ENCODE measurements at places on chromosomes 12 and 14.

DNA sequence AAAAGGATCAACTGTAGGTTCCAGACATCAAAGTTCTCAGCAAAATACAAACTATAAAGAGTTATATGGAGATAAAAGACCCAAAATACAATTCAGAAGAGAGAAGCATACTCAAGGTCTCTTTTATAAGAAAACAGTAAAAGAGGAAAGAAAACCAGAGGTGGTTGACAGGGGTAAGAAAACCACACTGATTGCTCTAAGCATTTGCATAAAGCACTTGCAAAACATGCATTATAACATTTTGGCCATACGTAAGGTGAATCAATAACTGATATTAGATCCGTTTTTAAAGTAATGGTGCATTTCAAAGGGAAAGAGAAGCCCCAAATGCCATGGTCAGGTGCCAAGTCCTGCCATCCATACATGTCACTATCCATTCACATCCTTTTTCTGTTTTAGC, 5.9 kb downstream of the DDHD1 start:
- DNase-seq, result no peak

DNA sequence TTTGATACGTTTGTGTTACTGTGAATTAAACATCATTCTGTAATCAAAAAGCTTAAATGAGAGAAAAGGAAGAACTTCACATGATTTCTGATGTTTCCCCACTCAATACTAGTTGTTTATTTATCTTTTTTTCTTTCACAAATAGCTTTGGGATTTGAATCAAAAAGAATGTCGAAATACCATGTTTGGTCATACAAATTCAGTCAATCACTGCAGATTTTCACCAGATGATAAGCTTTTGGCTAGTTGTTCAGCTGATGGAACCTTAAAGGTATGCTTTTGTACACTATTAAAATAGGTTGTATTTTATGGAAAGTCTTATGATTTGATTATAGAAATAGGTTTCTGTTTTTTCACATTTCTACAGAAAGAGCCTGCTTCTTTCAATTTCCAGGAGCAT, 41.5 kb downstream of the APAF1 start:
- no peak for DNase-seq

GRCh38 chr12:110940933-110941332, 20.6 kb upstream of the MYL2 start:
- DNase-seq, result no peak

DNA sequence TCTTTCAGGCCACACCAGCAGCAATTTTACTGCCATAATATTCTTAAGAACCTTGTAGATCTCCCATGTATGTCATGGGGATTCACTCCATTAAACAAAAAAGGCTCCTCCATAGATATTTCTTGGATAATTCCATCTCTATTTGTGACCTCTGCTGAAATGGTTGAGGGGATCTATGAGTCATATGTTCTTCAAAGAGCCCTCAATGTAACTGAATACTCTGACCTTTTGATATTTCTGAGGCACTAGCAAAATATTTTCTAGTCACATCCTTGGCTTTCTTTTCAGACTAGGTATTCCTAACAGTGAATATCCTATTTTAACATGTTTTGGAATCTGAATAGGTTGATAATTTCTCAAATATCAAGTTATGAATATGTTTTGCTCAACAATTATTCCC, 6.6 kb downstream of the NELL2 start:
- DNase-seq, result no peak

GRCh38 chr14:104550861-104551728, 28.5 kb upstream of the C14orf180 start:
- DNase-seq, result no peak

GRCh38 chr14:95464514-95464913, 51.9 kb downstream of the SYNE3 start:
- no peak for DNase-seq

DNA sequence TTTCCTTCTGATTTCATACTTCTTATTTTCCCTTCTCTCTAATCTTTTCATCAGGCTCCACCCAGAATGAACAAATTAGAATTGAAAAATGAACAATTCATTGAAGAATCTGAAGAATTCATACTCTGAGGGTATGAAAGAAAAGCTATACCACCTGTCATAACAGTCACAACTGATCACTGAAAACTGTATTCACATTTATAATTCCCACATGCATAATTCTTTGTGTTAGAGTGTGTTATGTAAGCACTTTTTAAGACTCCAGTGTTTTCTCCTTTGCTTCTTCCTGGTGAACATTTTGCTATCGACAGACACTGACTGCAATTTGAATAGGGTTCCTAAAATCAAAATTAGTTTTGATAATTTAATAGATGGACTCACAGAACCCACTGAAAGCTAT, 271.2 kb downstream of the SLC16A7 start:
- DNase-seq, result no peak

DNA sequence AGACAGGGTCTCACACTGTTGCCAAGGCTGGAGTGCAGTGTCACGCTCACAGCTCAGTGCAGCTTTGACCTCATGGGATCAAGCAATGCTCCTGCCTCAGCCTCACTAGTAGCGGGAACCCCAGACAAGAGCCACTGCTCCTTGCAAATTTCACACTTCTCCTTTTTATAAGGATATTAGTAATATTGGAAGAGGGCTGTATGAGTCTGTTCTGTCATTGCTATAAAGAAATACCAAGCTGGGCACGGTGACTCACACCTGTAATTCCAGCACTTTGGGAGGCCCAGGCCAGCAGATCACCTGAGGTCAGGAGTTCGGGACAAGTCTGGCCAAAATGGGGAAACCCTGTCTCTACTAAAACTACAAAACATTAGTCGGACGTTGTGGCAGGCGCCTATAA, 12.9 kb upstream of the ORAI1 start:
- no peak for DNase-seq

DNA sequence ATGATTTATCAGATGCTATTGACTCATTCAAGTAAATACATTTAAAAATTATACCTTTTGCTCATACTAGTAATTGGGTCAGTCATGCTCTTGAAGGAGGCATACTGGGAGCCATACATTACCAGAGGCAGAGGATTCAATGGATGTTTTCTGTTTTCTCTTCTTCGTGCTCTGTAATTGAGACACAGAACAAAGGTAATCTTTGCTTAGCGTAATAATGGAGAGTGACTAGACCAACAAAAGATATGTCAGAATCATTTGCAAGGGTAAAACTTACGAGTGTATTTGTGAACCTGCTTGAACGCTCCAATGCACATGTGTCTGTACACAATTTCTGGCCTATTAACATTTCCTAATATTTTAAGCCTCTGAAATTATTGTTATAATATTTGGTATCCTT, 296.4 kb downstream of the FOXG1 start:
- no peak for DNase-seq

DNA sequence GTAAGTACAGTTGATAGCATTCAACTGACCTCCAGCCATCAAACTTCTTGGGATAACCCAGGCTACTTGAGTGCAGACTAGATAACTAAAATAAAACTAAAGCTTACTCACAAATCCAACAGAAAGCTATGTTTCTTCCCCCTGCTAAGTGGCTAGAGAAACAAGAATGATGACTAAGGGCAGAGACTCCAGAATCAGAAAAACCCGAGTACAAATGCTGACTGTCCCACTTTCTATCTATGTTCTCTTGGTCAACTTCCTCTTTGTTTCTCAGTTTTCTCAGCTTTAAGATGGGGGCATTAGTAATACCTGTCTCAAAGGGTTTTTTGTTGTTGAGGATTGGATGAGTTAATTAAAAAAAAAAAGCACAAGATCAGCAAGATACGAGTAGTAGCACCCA, 6.1 kb upstream of the NUAK1 start:
- no peak for DNase-seq

- no peak for DNase-seq
Observed at GRCh38 chr14:64060199-64060545, 207.4 kb downstream of the SYNE2 start.

DNA sequence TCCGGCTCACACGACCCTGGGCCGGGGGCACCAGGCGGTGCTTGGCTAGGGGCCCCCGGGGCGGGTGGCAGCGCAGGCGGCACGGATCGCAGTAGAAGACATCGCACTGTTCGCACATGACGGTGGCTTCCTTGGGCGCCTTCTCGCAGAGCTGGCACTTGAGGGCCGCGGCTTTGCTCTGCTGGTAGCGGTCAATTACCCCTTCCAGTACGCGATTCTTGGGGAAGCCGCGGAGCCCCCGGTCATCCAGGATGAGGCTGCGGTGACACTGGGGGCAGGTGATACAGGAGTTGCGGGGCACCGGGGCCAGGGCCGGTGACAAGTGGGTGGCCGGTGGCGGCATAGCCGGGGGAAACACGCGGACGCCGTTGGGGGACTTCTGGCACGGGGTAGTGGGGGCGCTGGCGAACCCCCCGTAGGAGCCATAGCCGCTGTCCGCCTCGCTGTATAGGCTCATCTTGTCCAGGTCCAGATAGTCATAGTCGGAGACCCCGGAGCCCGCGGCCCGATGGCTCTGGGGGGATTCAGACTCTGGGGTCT, 553 bp downstream of the TRIM9 start:
- DNase-seq, result no peak

DNA sequence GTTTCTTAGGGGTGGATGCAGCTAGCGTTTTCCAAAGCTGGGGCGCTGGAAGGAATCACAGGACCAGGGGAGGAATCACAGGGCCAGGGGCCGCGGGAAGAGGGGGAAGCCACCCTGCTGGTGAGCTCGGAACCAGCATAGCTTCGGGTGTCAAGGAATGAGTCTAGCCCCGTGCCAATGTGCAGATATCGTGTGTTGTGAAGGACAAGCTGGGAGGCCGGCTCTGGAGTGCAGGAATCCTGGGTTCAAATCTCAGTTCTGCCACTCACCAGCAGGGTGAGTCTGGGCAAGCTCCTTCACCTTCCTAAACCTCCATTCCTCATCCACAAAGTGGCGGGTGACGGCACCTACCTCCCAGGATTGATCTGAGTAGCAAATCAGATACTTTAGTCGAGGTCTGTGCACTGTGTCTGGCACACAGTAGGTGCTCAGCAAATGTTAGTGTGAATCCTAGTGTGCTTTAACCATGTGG, 53.6 kb upstream of the RIN3 start:
- DNase-seq, result no peak

DNA sequence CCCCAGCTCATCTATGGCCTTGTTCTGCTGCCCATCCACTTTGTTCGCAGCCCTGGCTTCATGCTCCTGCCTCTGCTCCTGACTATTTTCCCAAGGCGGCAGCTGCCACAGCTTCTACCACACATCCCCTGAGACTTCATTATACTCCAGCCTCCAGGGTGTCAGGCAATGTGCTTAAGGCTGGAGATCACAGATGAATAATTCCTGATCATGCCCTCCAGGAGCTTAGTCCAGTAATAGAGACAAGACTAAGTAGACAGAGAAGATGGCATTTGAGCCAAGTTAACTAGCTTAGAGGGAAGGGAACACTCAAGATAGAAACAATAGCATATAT, 7.1 kb downstream of the TAPBPL start:
- no peak for DNase-seq

DNA sequence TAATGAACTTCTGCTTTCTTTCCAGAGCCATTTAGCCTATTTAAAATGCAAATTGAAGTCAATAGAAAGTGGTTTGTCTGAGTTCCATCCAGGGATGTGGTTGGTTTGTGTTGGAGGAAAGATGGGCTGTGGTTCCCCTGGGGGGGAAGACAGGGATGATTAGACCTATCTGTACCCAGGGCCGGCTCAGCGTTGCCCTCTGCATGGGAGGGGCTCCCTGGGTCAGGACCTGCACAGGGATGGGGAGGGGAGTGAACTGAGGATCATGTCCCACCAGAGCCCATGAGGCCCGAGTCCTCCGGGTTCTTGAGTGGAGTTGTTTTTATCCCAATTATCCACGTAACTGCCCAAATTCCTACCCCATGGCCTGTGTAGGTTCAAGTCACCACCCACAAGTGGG, 76.9 kb upstream of the SFSWAP start:
- DNase-seq, result no peak

GRCh38 chr14:65164825-65165135, 62.5 kb upstream of the MAX start:
- DNase-seq, result no peak

DNA sequence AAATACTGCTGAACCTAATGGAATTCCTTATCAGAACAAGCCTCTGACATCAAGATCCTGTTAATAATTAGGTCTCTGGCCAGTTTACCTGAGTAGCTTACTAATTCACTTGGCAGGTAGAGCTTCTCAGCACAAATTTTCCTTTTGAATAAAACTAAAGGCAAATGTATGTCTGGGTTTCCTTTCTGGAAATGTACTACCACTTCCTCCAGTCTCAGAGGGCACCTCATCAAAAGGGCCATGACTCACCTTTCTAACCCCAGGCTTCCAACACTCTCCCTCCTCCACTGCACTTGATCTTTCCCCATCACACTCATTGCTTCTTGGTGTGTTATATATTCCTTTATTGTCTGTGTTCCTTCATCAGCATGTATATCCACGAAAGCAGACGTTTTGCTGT, 90.5 kb downstream of the SLC2A13 start:
- DNase-seq, result no peak

- no peak for DNase-seq
Observed at GRCh38 chr12:3492793-3493042, 1.7 kb downstream of the PRMT8 start.

- no peak for DNase-seq
Observed at GRCh38 chr12:29763301-29763683, 20.4 kb downstream of the TMTC1 start.

GRCh38 chr12:29734734-29735133, 49.0 kb downstream of the TMTC1 start:
- DNase-seq, result no peak

GRCh38 chr12:50013361-50014147, 11.7 kb downstream of the RACGAP1 start:
- DNase-seq, result no peak

GRCh38 chr14:74207943-74208342, 31.3 kb upstream of the VSX2 start:
- no peak for DNase-seq

DNA sequence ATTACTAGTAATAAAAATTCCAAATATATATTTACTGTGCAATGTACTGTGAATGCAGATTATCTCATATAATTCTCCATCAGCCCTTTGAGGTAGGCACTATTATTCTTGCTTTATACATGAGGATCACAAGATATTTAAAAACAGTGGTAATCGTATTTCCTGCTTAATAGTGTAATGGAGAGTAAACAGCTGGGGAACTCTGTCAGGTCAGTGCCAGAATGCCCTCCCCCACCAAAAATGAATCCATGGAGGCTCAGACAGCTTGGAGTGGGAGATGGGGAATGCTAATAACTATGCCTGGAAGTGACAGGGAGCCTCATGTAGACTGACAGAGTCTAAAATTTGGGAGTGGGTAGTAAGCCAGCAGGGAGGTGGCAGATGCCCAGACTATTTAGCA, 153.6 kb downstream of the PAH start:
- no peak for DNase-seq
